ENCODE measurements at places on chromosomes 1 and 21.

- DNase-seq = no peak
Measured at GRCh38 chr1:76240316-76240715, 165.8 kb downstream of the ST6GALNAC3 start.

- no peak for DNase-seq
Measured at GRCh38 chr21:14591882-14592281, 45.8 kb upstream of the SAMSN1 start.

DNA sequence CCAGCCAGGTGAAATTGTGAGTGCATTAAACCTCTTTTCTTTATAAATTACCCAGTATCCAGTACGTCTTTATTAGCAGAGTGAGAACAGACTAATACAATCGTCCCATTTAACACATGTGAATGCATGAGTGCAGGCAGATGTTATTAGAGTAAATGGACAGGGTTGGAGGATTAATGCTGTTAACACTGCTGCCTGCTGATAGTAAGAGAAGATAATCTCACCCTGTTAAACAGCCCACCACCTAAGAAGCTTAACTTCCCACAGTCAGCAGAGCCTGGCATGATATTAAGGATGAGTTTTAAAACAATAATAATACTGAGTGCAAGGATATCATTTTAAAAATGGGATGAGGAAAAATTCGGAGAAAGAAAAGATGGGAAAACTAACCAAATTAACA, 181.4 kb upstream of the LHX8 start:
- DNase-seq = no peak

DNA sequence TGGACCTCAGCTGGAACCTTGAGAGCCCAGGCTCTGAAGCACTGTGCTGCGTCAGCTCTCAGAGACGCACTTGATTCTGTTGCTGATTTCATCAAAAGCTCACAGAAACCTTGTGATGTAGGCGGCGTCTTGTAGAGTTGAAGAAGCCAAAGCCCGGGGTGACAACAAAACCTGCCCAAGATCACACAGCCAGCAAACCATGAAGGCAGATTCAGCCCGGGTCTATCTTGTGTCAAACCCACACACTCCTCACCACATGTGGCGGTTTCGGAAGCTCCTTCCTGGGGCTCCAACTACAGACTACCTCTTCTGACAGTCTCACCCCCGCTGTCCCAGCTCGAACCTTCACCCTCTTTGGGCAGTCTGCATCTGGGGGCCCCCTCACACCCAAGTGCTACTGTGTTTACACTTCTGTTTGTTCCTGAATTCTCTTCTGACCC, 50.4 kb downstream of the TENT5C start:
- peak; percentile 87 for DNase-seq

DNA sequence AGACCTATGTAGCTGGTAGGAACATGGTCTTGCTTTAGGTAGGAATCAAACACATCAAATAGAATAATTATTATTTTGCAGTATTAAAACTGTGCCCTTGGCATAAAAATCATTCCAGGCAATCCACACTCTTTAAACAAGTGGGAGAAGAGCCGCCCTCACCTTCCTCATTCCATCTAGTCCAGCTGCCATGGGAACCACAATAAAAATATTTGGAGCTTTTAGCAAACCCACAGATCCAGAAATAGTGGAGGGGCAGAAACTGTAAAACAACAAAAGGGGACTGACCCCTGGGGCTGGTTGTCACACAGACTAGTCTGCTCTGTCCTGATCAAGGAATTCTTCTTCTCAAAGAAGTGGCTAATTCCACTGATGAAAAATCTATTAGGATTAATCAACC, 61.6 kb downstream of the PTPRC start:
- DNase-seq = no peak

DNA sequence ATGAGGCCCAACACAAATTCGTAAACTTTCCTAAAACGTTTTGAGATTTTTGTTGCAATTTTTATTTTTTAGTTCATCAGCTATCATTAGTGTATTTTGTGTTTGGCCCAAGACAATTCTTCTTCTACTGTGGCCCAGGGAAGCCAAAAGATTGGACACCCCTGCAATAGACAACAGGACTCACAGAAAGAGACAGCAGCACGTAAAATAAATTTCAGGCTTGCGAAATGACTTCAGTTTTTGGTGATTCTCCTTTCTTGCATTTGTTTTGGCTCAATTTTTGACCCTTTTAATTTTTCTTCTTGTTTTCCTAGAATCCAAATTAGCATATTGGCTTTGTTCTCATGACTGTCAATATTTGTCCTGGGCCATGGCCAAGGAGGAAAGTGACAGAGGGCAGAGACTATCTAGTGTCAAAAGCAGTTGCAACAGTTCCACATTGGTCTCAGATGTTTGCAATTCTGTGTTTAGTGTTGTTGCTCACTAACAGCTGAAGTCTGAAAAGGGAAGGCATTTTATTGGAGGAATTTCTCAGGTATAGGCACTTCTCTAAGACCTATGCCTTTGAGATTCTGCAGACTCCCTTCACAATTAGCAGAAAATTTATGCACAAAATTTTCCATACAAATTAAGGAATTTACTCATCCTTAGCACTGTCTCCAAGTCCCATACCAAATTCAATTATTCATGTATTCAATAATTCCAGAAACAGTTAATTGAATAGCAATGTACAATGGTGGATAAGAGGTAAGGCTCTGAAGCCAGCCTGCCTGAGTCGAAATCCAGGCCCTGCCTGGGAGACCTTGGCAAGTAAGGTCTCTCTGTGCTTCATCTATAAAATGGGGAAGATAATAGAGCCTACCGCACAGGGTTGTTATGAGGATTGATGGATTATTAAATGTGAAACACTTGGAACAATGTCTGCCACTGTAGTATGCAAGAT, 160.9 kb upstream of the IVNS1ABP start:
- DNase-seq = no peak

- no peak for DNase-seq
Measured at GRCh38 chr1:63772876-63773275, 941 bp upstream of the ROR1 start.

DNA sequence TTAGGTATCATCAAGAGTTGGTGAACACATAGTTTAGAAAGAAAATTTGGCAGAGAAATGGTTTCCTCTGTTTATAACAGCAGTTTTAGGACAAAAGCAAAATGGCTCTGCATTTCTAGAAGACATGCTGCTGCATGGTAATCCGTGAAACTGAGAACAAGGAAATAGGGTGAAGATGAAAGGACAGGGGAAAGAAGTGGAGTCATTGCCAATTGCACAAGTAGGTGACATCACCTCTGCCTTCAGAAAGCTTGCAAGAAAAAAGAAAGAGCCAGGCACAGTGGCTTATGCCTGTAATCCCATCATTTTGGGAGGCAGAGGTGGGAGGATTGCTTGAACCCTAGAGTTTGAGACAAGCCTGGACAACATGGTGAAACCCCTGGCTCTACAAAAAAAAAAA, 217.6 kb downstream of the LMX1A start:
- DNase-seq = no peak

DNA sequence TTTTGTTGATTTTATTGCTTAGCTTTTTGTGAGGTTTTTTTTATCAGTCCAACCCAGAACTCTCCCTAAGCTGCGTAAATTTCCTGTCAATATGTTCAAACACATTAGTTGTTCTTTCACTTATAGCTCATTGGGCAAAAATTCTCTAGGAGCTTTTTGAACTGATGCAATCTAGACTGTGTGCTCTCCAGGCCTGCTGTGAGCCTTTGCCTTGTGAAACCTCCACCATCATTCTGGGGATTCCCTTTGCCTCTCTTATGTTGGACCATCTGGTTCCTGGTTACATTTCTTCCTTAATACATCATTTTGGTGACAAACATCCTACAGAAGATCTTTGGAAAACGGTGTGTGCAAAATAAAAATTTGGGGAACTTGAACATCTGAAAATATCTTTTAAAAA, 247.2 kb downstream of the LRRC7 start:
- no peak for DNase-seq
